ENCODE measurements at places on chromosomes 1 and 21.

- DNase-seq: no peak
These were observed 4.0 kb upstream of the KCNA10 start for GRCh38 chr1:110523011-110523410.

GRCh38 chr1:90714521-90714951, 2.6 kb downstream of the BARHL2 start:
- DNase-seq: no peak

- no peak for DNase-seq
These were observed 59.3 kb upstream of the NTPCR start for GRCh38 chr1:232891071-232891470.

- no peak for DNase-seq
These were observed 176.9 kb upstream of the SGIP1 start for GRCh38 chr1:66357021-66357420.

DNA sequence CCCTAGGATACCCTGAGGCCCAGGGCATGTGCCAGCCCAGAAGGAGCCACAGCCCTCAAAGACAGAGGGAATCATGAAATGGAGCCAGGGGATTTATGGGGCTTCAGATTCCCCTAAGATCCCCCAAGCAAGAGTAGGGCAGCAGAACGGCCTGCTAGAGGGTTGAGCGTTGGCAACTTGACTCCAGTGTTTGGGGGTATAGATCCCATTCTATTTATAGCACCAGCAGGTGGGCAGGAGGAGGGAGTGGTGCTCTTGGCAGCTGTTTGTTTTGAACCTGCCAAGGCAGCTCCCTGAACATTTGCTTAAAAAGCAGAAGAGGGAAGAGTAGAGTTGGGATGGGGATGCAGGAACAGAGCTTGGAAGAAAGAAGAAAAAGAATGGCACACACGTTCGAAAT, 33.7 kb downstream of the GLUL start:
- DNase-seq: no peak

DNA sequence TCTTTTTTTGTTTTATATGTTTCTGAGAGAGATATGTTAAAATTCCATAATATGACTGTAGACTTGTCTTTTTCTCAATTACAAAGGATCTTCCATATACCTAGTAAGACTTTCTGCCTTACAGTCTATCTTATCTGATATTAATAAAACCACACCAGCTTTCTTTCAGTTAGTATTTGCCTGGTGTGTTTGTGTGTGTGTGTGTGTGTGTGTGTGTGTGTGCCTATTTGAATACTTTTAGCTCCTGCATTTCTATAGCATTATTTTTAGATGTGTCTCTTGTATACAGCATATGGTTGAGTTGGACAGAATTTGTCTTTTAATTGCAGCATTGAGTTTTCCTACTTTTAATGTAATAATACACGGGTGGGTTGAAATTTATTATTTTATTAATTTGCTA, 27.5 kb downstream of the ST6GALNAC3 start:
- DNase-seq: no peak

Data from stimulated activated CD4-positive, alpha-beta T cell treated with anti-CD3 and anti-CD28 coated beads, Interleukin-2, amount 100 ng/mL, for 24 hours (primary cell).